ENCODE measurements at places on chromosomes 4 and X. TPM values are rescaled to one million over a fixed set of nuclear protein-coding genes. Genes with fewer than 3 reads are reported as not detected.

GRCh38 chrX:148929686-148930085 is 429.3 kb downstream of the AFF2 start:
- no peak for DNase-seq

SRPX gene
- 1.2 TPM for total RNA-seq

NLGN4X gene
- total RNA-seq: not detected

PHOX2B gene
- not detected for total RNA-seq

DNA sequence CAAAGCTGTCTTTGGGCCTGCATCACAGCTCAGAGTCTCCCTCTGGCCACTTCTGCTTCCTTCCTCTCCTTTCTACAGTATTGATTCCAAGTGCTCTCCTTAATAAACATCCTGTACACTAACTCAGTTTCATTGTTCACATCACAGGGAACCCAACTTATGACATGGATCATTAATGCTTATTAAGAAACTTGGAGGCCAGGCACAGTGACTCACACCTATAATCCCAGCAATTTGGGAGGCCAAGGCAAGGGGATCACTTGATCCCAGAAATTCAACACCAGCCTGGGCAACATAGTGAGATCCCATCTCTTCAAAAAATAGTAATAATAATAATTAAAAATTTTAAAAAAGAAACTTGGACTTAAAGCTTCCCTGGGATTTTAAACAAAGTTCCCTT is 89.2 kb upstream of the EFHC2 start:
- DNase-seq: no peak

- no peak for DNase-seq
These were observed 56.1 kb upstream of the TMEM131L start for GRCh38 chr4:153409924-153410501.

DNA sequence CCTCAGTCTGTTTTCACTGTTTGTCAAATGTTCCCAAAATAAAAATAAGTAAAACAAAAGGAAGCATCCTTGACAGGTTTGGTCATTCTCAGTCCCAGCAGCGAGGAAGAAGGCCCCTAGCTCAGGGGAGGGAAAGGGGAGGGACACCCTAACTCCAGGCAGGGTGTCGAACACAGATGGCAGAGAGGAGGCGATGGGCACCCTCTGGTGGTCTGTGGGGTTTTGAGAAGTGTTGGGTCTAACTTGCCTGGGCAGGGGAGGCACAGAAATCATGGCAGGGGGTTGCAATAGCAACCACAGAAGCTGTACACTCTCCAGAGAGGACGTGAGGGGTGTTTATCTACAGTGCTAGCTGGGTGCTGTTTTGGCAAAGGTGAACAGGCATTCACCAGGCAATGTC is 229.8 kb upstream of the SFRP2 start:
- DNase-seq: no peak

- no peak for DNase-seq
These were observed 11.8 kb downstream of the COMMD8 start for GRCh38 chr4:47451657-47452056.

VCX3A gene
- not detected for total RNA-seq

ABCG2 gene
- total RNA-seq: 1.8 TPM

GRCh38 chr4:79199743-79200142 is 126.1 kb downstream of the NAA11 start:
- no peak for DNase-seq

- no peak for DNase-seq
These were observed 16.0 kb upstream of the SH3TC1 start for GRCh38 chr4:8182858-8183725.

Measured in activated CD8-positive, alpha-beta memory T cell treated with anti-CD3 and anti-CD28 coated beads, Interleukin-2, amount 10 ng/mL, durations not matched to agents 7 days and 5 days (primary cell).